ENCODE measurements at places on chromosomes 5 and 9. TPM values are rescaled to one million over a fixed set of nuclear protein-coding genes. Genes with fewer than 3 reads are reported as not detected.

DNA sequence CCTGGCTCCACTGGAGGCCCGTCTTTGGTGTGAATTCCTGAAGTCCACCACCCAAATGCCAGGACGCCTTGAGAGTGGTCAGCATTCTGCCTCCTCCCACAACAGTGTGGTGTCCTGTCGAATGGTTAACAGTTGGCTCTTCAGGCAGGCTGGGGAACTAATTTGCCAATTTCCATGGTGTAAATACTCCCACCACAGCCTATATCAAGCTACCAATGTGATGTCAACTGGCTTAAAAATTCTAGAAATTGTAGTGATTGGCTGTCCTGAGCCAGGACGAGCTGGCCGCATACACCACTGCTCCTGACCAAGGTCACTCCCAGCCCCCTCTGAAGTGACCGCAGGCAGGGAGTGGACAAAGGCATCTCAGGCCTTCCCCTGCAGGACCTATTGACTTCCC is 11.1 kb downstream of the UNC5A start:
- DNase-seq = no peak

DNA sequence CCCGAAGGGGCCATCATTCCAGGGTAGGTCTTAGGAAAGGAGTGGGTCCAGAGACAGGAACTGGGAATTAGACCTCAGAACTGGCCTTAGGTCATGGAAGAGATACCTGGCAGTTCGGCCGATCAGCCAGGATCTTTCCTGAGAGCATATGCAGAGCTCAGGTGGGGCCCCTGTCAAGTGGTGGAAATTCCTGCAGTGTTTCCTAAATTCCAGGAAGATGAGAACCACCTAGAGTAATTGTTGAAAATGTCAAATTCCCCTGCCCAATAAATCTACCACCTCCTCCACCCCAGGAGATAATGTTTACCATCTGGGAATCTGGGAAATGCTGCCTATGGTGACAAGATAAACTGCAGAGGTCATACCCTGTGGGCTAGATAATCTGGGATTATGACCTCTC is 14.6 kb downstream of the TMEM171 start:
- DNase-seq = no peak

GRCh38 chr9:123348317-123348992 is 7.5 kb upstream of the CRB2 start:
- DNase-seq = no peak

FNBP1 gene
- total RNA-seq = 11.5 TPM

LHX6 gene
- total RNA-seq = not detected

TPPP gene
- total RNA-seq = 0.06 TPM

All from LHCN-M2 (cell line).